ENCODE measurements at places on chromosomes 6 and 20.

GRCh38 chr6:16450821-16451220 lies 212.4 kb downstream of the GMPR start:
- DNase-seq = no peak

DNA sequence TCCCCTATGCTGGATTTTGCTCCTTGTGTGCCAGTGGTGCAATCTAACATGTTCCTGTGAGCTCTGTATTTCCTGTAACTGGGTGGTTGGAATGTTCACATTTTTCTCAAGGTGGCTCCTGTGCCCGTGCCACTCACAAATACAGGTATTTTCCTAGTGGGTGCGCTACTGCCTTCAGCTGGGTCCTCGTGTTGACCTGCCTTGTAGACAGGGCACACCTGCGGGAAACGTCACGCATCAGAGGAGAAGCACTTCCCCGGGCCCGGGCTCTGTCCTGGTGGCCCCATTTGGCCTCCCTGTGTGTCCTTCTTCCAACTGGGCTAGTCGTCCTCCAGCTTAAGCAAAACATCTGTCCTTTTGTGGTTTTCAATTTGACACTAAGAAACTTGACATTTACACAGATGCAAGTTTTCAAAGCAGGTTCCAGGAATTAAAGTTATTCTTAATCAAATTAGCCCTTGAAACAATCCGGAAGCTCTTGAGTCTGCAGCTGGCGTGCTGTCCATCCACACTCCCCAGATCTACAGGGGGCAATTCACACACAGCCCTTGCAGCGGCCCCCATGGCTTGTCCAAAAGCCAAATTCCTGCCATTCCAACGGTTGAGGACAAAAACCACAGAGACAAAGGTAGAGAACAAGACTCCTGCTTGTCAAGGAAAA lies 275.1 kb downstream of the CDC5L start:
- no peak for DNase-seq

GRCh38 chr6:26576407-26576843 lies 20.3 kb upstream of the ABT1 start:
- DNase-seq = no peak

DNA sequence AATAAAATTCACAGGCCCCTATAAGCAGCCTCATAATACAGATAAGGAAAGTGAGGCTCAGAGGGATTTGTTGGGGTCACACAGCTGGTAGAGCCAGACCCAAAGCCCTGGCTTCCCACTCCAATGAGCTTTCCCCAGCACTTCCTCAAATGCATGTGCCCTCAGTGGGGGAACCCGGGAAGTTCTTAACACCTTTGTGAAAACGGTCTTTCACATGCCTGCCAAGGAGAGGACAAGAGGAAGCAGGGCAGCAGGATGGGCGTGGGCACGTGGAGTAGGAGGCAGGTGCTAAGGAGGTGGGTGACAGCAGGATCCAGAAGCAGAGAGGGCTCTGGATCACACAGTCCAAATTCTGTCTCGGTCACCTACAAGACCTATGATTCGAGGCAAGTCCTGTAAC lies 598 bp downstream of the PI16 start:
- no peak for DNase-seq

DNA sequence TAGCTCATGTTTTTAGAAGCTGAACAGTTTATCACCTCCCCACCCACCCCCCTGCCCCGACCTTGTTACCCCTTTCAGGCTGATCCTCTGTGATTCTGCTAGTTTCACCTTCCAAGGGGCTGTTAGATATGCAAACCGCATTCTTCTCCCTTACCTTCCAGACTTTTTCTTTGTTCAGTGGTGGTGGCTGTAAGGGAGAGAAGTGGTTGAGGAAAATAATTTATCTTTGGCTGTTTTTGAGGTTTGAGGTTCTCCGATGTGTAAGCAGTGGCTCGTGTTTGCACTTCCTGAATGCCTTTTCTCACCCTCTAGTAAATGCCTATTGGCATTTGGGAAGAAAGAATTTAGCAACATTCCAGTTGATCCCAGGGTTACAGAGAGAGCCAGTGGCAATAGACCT lies 69.4 kb upstream of the KCNG1 start:
- no peak for DNase-seq

DNA sequence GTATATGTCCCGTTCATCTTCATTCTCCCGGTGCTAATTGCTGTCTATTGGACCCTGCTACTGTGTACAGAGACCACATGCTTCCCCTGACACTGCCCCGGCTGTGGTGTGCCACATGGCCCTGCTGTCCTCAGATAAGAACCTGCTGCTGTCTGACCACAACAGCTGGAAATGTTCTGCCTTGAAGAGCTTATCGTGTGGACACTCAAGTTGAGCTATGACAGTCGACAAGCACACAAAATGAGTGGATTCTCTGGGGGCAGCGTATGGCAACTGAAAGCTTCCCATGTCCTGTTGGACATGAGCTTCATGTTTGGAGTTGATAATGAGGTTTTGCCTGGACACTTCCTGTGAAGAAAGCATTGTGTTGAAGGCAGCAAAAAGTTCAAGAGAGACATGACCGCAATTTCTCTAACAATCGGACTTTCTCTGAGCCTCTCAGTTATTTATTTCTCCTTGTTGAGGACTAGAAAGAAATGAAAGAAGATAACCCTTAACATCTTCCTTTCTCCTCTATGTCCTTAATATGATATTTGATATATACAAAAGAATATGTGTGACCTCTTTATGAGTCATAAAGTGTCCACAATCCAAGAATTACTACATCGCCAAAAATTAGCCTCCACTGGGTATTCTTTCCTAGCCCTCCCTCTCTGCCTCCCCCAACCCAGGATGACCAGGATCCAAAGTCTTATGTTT lies 187.1 kb upstream of the TCF21 start:
- DNase-seq = no peak

- DNase-seq = no peak
These were observed 212.3 kb upstream of the PRDM1 start for GRCh38 chr6:105873799-105874198.
